H54 (cell line): ENCODE measurements at places on chromosomes 4 and X.

GRCh38 chr4:113682730-113683537 lies 78.6 kb downstream of the CAMK2D start:
- no peak for DNase-seq

DNA sequence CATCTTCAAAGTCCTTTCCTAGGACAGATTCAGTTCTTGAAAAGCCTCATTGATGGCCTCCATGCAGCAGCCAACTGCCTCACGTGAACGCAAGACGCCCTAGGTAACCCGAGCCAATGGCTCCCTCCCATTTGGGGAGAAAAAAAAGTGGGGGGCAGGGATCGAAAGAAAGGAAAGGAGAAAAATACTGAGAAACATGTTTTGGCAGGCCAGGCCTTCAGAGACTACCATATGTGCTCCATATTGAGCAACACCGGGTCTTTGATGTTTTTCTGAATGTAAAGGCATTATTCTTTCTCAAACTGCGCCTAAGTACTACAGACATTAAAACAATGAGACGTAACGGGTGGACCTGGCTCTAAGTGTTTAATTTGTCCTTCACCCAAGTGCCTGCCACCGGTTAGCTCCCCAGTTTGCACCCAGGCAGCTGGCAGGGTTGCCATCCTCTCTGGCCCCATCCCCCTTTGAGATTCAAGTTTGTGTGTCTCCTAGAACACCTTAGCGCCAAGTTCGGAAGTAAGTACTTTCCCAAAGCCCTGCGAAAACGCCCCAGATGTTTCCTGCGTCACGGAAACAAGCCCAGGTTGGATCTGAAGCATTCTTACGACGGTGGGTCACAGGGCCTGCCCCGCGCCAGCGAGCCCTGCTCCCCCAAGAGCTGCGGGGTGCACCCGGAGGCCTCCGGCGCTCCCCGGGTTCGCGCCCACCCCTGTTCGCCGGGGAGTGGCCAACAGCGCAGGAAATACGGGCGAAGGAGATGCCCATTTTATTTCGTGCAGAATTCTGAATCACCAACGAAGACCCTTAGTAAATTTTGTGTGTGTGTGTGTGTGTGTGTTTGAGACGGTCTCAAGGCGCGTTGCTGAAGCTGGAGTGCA lies 30.1 kb downstream of the HAND2 start:
- DNase-seq: no peak

GRCh38 chr4:114864060-114864459 lies 249.4 kb downstream of the NDST4 start:
- DNase-seq: no peak

- DNase-seq: no peak
These were observed 312.7 kb downstream of the SPRY1 start for GRCh38 chr4:123709336-123709735.

DNA sequence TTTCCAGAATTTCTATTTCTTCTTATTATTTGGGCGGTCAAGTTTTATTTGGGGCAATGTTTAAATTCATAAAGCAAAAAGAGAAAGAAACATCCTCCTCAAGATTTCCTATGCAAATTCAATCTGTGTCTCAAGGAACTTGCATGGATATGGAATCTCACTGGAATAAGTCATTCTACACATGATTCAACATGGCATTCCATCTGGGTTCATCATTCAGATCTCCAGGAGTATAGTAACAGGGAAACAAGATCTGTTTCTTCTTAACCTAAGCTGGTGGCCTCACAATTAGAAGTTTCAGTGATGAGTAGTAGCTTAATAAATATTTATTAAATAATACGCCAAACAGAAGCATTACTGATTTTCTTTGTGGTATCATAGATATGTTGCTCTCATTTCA lies 19.8 kb downstream of the KLHL34 start:
- no peak for DNase-seq

DNA sequence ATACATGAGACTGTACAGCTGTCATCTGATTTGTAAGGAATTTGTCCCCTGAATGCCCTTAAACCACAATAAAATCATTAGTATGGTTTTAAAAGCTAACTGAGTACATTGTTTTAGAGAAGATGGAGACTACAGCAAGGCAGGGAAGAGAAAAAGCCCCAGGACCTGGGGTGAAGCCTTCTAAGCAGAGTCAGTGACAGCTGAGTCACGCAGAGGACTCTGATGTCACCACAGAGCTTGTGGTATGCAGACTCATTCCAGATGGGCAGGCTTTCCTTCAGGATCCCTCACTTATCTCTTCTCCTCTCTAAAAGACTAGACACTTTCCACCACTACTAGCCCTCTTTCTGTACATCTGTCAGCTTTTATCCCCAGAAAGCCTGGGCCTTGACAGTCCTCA lies 97.1 kb upstream of the ATOH1 start:
- no peak for DNase-seq

GRCh38 chr4:111977419-111977965 lies 167.8 kb upstream of the FAM241A start:
- no peak for DNase-seq

GRCh38 chrX:115337491-115338144 lies 48.1 kb downstream of the LUZP4 start:
- DNase-seq: no peak

- DNase-seq: peak; percentile 1
These were observed 950.1 kb downstream of the FAT4 start for GRCh38 chr4:126264839-126265238.

- DNase-seq: no peak
These were observed 17.7 kb downstream of the PPP3CA start for GRCh38 chr4:101329592-101329991.

DNA sequence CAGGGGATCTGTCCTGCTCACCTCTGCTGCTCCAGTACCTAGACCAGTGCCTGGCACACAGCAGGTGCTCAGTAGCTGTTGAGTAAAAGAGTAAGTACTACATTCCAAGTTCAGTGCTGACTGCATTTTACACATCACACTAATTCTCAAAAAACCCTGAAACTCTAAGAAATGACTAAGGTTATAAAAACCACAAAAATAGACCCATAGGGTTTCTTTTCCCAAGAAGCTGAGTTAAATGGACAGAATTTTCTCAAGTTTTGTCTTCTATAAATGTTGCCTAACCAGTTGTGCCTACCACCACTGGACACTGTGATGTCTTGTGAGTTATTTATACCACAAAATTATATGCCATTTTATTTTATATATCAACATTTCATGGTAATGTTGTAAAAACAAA lies 78.9 kb upstream of the RXFP1 start:
- DNase-seq: no peak

DNA sequence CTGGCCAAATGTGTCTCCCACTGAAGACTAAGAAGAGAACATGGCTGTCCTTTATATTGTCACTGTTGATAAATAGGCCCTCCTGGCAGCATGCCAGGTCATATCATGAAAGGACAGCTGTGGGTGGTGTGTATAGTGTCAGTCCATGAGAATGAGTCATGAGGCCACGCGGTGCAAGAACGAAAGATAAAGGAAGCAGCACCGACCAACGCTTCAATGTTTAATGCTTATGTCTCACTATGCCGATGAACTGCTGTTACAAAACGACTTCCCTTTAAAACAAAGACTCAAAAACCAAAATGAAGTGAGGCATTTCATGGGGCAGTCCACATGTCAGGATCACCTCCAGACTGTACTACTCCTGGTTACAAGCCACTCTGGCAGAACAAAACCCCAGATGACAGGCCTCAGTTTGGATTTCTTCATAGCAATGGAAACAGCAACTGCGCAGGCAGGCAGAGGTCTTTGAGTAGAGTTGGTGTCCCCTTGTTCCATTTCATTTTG lies 5.2 kb upstream of the TCEANC start:
- DNase-seq: no peak

- no peak for DNase-seq
These were observed 3.1 kb upstream of the SLBP start for GRCh38 chr4:1715002-1715758.
